Ureter (tissue), 1 donor: ENCODE measurements at places on chromosomes 5 and 9. TPM values are rescaled to one million over a fixed set of nuclear protein-coding genes. Genes with fewer than 3 reads are reported as not detected.

DNA sequence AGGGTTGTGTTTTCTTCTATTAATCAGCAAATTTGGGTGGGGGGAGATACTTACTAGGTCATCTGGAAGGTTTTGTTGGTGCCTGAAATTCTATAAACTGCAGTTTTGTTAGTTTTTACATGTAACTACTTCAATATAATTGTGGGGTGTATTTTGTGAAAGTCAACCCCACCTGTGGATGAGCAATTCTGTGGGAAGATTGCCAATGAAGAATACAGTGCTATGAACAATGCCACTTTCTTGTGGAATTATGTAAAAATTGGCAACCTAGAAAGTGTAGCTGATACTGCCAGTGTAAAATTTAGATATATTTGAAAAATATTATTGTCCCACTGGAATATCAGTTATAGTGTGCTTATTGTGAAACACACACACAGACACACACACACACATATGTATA, 80.7 kb downstream of the VCAN start:
- DNase-seq, result no peak

- DNase-seq, result no peak
These were observed 267.7 kb downstream of the ADAMTS6 start for GRCh38 chr5:65213921-65214525.

PCDHB3 gene
- 1.1 TPM for total RNA-seq

SLC6A19 gene
- not detected for total RNA-seq

- DNase-seq, result no peak
These were observed 405.4 kb downstream of the TMEM232 start for GRCh38 chr5:110321117-110321516.
